Nephron progenitor cell (in vitro differentiated cells): ENCODE measurements at places on chromosomes 3 and 15.
A peak's percentile ranks its signal among the peaks of the same experiment; 100 is the strongest.

GRCh38 chr15:25707656-25708365 is 155.3 kb downstream of the ATP10A start:
- DNase-seq: no peak

DNA sequence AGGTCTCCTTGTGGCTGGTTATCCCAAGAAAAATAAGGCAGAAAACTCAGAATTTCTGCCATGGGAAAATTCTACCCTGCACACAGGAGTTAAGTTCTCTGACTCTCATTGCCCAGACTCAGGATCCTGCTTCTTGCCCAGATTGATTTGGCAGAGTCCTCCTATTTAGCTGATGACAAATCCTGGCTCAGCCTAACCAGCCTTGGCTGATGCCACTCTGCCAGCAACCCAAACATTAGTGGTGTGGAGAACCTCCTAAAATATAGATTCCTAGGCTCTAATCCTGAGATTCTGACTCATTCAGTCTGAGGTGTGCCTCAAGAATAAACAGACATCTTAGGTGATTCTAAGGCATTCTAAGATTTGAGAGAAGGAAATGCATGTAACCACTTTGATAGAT is 60.5 kb upstream of the ACTC1 start:
- DNase-seq: no peak

DNA sequence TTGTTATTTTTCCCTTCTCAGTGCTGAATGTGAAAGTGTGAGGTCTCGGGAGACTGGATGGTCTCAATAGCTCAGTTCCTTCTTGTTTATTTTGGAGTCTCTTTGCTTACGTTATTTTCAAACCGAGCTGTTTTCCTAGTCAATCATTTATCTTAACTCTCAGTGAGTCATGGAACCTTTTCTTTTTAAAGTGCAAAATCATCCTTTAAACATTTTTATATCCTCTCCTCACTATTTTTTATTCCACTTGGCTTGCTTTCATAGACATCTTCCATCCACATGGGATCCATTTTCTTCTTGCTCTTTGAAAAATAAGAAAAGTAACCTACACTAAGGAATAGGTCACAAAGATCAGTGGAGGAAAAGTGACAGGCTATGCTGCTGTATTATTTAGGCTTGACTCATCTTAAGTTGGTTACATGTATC is 497.8 kb downstream of the NAALADL2 start:
- DNase-seq: no peak

GRCh38 chr15:59997070-59997701 is 6.9 kb upstream of the FOXB1 start:
- DNase-seq: peak; percentile 74

DNA sequence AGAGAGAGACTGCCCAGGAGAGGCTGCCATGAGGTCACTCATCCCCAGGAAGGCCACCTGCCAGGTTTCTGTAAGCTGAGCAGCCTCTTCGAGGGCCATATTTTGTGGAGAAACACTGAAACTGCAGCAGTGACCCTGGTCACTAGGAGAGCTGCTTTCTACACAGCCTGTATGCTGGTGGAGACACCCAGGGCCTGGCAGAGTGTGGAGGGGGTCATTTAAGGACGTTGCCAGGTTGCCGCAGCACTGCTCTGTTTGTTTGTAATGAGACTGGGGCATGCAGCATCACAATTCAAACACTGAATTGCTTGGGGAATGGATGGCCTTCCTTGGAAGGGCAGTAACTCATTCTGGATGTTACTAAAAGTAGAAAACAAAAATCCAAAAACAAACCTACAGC is 104.9 kb upstream of the TRIM42 start:
- no peak for DNase-seq

DNA sequence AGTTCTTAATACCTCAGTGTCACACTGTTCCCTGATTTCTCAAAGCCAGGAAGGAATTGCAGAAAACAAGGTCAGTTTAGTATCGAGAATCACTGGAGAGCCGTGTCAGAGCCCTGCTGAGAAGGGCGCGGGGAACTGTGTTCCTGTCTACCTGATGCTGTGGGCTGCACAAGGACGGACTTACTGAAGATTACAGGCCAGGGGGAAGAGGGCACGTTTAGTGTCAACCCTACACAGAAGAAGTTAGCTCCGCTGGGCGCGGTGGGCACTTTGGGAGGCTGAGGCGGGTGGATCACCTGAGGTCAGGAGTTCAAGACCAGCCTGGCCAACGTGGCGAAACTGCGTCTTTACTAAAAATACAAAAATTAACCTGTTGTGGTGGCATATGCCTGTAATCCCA is 104.1 kb downstream of the APBA2 start:
- DNase-seq: no peak

GRCh38 chr3:153350420-153350819 is 188.4 kb downstream of the RAP2B start:
- DNase-seq: no peak

DNA sequence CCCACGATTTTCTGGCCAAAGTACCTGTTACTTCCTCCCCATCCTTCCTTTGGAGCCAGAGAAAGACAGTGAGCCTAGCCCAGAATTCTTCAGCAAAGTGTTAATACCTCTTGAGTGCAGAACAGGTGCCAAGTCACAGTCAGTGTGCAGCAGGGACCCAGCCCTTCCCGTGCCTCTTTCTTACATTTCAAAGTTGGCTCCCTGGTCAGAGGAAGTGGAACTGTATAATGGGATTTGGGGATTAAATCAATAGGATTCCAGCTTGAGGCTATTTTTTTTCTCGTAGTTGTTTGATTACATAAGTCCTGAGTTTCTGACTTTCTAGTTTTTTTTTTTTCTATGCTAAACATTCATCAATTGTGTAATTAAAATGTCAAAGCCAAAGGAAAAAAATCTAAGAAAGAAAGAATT is 52.6 kb upstream of the ABHD10 start:
- DNase-seq: no peak

DNA sequence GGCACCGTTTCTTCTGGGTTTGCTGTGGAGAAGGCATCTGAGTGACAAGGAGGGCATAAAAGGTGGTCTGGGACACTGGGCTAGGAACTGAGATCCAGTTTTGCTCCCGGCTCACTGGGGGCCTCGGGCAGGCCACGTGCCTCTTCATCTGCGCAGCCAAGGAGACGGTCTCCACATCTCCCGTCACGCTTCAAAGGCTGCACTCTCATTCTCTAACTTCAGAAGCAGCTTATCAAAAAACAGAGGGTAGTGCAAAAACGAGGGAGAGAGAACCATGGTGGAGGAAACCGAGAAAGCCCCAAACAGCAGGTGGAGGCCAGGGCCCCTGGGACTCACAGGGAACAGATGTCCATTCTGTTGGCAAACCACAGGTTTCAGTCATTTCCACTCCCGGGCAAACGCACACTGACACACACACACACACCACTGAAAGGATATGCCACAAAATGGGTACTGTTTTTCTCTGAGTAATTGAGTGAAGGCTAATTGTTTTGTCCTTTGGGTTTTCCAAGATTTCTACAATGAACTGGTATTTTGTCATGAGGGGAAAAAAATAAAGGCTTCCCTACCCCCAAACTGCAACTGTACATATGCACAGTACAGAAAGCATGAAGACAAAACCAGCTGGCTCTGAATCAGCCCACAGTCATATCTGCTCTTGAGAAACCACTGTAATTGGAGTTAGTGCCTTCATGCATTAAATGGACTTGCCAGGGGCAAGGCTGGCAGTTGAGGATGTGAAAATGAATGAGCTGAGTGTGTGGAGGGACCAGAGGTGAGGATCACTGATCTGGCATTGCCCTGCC is 71.9 kb downstream of the MGLL start:
- DNase-seq: no peak

- no peak for DNase-seq
These were observed 4.6 kb upstream of the CIDEC start for GRCh38 chr3:9884555-9885165.

- DNase-seq: no peak
These were observed 22.1 kb downstream of the UBA5 start for GRCh38 chr3:132682201-132682600.

DNA sequence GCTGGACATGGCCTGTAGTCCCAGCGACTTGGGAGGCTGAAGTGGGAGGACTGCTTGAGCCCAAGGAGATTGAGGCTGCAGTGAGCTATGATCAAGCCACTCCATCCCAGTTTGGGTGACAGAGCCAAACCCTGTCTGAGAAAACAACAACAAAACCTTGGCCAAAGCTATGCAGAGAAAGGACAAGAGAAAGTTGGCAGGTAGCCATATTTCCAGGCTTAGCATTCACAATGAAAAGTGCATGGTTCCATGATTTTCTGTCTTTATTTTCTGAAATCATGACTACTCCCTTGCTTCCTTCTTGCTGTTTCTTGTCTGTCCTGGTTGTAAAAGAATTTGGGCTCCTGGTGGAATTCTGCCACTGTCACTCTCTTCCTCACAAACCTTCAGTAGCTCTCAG is 284.6 kb upstream of the C2CD4B start:
- DNase-seq: no peak

DNA sequence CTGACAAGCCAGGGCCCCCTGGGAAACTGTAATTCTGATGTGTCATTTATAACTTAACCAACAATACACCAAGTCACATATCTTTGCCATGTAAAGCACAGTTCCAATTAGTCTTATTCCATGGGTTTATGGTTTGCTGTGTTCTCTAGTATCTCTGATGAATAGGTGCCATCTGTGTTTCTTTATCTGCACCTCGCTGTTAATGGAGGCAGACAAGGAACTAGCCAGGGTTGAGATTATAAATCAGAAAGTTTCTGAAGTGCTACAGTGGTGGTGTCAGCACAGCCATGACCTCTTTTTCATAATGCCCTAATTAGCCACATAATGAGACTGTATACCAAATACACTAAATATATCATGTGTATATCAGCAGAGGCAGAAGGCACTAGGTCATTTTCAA is 866.4 kb downstream of the PLOD2 start:
- DNase-seq: no peak

- DNase-seq: no peak
These were observed 1515.0 kb downstream of the OTOL1 start for GRCh38 chr3:163011596-163011995.

DNA sequence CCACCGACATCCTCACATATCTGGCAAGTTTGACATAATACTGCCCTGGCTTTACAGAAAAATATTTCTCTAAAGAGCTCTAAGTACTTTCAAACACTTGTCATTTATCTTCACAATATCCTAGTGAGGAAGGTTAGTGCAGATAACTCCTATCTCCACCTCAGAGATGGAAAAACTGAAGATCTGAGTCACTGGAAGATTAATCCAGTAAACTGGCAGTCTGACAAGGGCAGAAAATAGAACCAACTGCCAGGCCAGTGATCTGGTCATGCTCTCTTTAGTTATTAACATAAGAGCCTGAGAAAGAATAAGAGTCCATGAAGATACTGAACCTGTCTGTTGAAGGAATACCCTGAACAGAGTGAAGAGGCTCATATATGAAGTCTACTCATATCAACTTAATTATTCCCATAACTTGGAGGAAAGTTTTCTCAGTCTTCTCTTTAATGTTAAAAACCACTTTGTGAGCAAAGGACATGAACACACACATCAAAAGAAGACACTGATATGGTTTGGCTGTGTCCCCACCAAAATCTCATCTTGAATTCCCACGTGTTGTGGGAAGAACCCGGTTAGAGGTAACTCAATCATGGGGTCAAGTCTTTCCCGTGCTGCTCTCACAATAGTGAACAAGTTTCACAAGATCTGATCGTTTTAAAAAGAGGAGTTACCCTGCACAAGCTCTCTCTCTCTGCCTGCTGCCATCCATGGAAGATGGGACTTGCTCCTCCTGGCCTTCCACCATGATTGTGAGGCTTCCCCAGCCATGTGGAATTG is 61.4 kb downstream of the GOLIM4 start:
- DNase-seq: no peak

DNA sequence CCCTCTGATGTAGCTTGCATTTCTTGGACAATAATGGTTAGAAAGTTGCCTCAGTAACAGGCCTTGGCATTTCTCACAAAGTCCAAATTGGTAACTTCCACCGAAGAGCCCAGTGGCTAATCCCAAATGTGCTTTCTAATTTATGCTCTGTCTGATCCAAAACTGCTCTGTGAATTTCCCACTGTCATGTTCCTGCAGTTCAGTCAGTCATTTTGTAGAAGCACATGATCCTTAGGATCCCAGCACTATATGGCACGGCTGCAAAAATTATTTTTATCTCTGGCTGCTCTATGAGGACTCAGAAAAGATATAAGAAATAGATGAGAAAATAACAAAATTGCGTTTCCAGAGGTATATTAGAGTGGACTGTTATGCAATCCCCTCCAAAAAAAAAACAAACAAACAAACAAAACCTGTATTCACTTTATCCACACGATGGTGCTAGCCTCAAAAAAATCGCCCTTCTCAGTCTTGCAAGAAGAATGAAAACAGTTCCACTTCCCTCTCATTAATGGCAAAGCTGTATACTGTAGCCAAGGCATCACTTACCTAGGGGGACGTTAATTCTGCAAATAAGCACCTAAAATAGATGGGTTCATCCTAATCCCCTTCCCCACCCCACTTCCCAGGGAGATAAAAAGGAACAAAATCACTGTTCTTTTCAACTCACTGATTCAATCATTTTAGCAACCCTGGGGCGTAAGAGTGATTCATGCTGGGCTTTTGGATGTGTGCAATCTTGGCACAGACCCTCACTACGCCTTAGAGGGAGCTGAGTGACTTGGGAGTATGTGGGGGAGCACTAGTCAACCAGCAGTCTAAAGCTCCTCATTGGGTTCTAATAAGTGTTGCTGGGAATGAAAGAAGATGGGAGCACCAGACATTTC is 61.3 kb downstream of the TMCO5A start:
- DNase-seq: peak; percentile 47

- no peak for DNase-seq
These were observed 176.3 kb upstream of the ROPN1 start for GRCh38 chr3:124168271-124168670.

DNA sequence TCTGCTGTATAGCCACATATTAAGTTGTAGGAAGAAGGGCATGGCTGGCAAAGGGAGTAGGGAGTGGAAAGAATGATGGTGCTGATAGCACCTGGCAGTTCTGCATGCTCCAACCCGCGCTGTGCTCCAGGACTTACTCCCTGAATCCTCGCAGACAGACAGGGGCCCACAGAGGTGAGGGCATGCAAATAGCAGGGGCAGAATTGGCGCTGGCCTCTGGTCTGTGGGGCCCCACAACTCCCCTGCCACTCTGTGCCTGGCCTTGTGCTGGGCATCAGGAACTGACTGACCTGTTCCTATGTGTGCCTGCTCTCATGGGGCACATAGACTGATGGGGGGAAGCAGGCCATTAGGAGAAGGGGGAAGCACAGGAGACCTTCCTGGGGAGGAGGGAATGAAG is 20.9 kb downstream of the HDAC11 start:
- no peak for DNase-seq

GRCh38 chr3:53174346-53175250 is 13.6 kb downstream of the PRKCD start:
- no peak for DNase-seq

DNA sequence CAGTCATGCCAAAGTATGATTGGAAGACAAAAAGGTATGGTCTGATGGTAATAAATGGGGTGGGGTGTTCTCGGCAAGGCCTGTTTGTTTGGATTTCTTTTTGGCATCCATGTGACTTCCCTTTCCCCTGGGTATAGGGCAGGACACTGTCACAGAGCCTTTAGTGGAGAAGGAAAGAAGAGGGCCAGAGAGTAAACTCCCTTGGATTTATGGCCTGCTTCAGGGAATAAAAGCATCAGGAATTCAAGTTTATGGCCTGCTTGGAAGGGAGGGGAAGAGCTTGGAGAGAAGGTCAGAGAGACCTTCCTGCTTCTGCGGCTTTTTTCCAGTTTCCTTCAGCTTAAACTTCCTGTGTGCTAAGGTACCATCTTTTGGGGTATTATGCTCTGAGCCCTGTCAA is 179.4 kb upstream of the ADAMTS9 start:
- DNase-seq: peak; percentile 16
